ENCODE measurements at places on chromosomes 11 and 22. TPM values are rescaled to one million over a fixed set of nuclear protein-coding genes. Genes with fewer than 3 reads are reported as not detected.
A peak's percentile ranks its signal among the peaks of the same experiment; 100 is the strongest.

DNA sequence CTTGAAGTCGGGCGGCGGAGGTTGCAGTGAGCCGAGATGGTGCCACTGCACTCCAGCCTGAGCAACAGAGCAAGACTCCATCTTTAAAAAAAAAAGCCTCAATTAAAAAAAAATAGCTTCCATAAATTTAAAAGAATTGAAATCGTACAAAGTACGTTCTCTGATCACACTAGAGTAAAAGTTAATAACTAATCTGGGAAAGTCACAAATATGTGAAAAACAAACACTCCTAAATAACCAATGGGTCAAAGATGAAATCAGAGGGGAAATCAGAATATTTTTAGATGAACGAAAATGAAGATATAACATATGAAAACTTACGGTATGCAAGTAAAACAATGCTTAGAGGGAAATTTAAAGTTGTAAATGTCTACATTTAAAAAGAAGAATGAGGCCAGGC is 19.8 kb downstream of the NEFH start:
- no peak for DNase-seq

GRCh38 chr22:37807410-37808293 is at the start of gene GCAT:
Gene GCAT (plus strand): TSS chr22:37807934. CDS start chr22:37807968, 34 bp downstream.
- peak; percentile 96 for DNase-seq

The DERL3 gene
- not detected for total RNA-seq

DNA sequence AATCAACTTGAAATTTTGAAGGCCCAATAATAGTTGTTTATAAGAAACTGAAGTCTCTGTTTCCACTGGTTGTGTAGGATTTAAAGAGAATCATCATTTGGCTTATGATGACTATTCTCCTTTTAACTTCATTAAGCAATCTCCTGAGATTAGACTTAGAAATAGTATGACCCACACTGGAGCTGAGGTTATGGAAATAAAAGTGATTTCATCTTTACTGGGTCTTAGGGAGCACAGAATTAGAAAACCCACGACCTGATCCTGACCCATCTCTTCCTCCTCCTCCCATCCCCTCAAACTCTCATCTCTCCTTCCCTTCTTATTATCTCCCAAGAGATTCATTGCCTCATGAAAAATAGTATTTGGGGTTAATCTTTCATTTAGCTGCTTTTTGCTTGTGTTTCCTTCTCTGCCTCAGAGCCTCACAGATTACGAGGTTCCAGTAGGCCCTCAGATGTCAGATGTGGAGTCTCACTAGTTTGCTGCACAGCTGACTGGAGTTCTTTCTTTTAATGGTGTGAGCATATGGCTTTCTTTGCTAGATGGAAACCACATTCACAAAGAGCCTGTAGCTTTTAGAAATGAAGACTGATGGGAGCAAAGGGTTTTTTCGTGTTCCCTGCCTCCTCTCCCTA is 85.0 kb downstream of the ALX4 start:
- no peak for DNase-seq

DNA sequence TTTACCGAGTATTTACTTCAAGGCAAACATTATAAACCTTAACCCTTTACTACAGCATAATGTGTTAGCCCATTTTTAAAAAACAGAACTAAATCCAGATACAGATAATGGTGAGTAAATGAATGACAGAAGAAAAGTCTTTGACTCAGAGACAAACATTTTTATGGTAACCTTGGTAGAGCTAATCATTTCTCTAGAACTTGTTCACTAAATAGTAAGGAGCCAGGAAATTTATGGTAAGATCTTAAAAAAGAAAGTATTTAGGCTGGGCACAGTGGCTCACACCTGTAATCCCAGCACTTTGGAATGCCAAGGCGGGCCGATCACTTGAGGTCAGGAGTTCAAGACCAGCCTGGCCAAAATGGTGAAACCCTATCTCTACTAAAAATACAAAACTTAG is 11.5 kb upstream of the FUT4 start:
- no peak for DNase-seq

GRCh38 chr11:113789675-113790320 is 10.2 kb downstream of the CLDN25 start:
- DNase-seq = no peak
